ENCODE measurements at places on chromosomes 5 and 9.

DNA sequence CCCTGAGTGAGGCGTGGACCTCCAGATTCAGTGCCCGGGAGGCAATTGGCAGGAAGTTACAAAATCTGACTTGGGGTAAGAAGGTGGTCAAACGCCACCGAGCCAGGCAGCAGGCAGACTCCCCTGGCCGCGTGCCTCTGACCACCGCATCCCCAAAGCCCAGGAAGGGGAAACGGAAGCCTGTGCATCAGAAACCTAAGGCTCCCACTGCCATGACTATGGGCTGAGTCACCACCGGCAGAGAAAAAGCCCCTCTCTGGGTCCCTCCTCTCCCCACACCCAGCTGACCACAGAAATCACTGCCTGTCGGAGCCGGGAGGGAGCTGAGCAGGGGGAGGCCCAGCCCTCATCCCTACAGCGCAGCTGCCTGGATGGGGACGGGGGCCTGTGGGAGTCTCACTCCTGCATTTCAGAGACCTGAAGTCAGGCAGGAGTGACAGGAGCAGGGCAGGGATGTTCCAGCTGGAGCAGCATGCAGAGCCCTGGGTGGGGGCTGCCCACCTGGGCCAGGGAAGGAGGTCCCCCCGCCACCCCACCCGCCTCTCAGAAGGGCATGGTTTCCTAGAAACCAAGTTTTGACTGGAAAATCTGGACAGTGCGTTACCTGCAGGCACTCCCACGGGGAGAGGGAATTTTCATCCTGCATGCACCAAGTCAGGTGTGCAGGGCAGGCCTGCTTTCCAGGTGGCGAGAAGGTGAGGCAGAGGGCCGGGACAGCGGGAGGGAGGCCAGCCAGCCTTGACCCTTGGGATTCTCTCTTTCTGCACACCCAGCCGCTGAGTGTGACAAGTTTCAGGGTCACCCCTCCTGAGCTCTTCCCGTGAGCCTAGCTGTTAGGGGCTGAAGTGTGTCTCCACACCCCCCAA lies 68.2 kb downstream of the LRSAM1 start:
- DNase-seq: peak; percentile 20

- DNase-seq: no peak
These were observed 82.0 kb downstream of the YIPF5 start for GRCh38 chr5:144088206-144089064.

GRCh38 chr5:150499437-150499956 lies 8.4 kb upstream of the NDST1 start:
- no peak for DNase-seq

DNA sequence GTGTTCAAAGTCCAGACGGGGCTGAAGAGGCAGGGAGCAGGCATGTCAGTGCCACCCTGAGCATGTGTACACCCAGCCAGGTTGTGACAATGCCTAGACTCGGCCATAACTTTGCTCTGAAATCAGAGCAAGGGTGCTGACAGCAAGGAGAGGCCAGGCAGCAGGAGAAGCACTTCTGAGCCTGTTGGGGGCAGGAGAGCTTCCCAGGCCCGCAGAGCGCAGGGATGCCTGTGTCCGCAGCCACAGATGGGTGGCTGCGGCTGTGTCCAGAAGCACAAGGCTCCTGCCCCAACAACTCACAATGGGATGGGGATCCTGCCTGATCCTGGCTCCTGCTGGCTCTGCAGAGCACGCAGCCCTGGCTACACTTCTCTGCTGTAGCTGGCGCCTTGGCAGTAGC lies 373.9 kb downstream of the CHSY3 start:
- no peak for DNase-seq

DNA sequence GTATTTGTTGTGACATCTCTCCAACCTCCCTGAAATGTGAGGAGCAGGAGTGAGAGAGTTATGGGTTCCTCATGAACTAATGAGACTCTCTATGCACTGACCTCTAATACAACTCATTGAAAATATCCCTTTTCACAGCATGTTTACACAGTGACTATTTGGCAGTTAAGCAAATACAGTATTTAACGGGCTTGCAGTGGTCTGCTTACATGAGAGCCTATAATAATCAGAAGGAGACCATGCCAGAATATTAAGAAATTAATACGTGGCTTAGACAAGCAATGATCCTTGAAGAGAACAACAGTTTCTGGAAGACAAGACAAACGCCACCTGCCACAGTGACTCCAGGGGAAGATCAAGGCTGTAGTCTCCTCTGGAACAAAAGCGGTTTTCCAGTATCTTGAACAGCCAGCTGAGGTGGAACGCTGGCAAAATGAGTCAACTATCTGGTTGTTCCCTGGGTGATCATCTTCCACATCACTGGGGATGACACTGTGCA lies 424.5 kb downstream of the DMAC1 start:
- no peak for DNase-seq
